ENCODE measurements at places on chromosomes 1 and 21.

GRCh38 chr21:17438635-17439034 lies 74.2 kb upstream of the CXADR start:
- DNase-seq, result no peak

DNA sequence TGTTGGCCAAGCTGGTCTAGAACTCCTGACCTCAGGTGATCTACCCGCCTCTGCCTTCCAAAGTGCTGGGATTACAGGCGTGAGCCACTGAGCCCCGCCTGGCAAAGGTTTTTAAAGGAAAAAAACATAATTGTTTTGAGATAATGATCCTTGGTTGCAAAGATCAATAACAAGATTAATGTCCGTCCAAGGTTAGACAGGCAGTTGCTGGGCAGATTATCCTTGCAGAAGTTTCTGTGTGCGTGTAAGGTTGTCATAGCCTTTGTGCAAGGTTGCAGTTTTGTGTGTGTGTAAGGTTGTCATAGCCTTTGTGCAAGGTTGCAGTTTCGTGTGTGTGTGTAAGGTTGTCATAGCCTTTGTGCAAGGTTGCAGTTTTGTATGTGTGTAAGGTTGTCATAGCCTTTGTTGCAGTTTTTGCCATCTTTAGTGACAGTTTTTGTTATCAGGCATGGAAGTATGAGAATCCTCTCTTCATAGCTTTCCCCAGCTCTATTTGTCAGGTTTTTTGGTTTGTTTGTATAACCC lies 3.6 kb downstream of the YBEY start:
- DNase-seq, result no peak

GRCh38 chr1:160768295-160768657 lies 27.7 kb upstream of the LY9 start:
- peak; percentile 82 for DNase-seq

- DNase-seq, result peak; percentile 61
Measured at GRCh38 chr1:27136998-27137542, 17.9 kb downstream of the SLC9A1 start.

DNA sequence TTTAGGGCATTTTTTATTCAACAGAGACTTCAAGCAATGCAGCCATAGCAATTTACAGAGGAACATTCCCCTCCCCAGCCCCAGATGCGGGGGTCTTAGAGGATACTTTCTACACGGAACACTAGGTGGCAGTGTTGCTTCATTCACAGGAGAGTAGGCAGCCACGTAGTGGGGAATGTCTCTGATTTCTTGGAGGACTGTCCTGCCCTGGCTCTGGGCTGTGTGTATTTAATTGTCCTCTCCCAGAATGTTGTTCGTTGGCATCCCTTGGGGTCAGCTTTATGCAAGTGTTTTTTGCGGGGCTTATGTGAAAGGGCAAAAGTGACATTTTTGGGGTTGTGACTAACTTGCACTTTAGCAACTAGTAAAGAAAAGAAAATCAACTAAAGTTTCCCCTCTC lies 96.9 kb downstream of the PAPPA2 start:
- no peak for DNase-seq

DNA sequence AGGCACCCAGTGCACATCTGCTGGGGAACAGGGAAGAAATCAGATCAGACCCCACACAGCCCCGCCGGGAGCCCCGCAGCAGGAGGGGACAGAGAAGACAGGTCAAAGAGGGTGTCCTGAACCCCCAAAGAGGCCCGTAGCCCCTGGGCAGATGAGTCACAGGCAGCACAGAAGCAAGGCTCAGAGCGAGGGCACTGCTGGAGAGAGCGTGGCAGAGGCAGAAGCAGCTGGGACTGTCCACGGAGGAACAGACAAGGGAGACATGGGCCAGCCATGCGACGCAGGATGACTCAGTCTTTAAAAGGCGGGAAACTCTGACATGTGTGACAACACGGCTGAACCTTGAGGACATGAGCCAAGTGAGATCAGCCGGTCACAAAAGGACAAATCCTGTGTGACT lies 14.5 kb upstream of the PRDM16 start:
- DNase-seq, result no peak

GRCh38 chr1:98387701-98388100 lies 273.8 kb upstream of the SNX7 start:
- no peak for DNase-seq

GRCh38 chr1:90712915-90713730 lies 4.0 kb downstream of the BARHL2 start:
- DNase-seq, result no peak
